ENCODE measurements at places on chromosomes 11 and 22. TPM values are rescaled to one million over a fixed set of nuclear protein-coding genes. Genes with fewer than 3 reads are reported as not detected.

DNA sequence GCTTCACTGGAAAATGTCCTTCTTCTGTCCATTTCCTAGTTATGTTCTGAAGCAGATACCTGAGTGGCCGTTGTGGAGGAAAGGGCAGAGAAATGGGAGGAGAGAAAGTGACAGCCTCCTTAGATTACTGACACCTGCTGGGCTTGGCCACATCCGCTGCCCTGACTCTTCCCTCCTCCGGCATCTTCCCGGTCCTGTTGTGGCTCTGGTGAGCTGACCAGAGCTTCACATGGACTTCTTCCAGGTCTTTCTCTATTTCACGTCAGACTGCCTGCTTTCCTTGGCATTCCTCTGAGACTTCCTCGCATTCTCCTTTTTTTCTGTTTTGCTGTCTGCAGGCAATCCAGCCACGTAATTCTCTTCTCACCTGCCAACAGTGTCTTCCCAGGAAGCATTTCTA, 138.7 kb upstream of the E2F8 start:
- DNase-seq: no peak

- no peak for DNase-seq
These were observed 494.1 kb downstream of the DLG2 start for GRCh38 chr11:85132851-85133585.

DNA sequence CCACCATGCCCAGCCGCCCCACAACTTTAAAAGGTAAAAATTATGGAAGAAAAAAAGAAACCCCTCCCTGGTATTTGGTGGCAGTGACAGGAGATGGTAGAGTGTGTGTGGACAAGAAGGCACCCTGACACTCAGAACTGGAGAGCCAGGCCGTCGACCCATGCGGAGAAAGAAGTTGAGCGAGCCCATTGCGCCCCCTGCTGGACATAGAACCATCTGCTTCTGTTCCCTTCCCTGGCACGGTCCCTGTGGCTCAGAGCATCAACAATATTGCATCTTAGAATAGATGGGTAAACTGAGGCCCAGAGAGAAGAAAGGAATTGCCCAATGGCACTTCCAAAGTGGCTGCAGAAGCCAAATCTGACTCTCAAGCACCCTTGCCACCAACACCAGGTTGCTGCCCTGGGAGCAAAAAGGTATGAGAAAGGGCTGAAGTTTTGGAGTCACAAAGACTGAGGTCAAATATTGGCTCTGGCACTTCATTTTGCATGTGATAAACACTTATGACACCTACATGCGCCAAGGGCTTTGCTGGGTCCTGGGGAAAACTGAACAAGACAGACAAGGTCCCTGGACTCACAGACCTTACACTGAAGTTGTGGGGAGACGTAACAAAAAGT, 8.6 kb downstream of the MRPL11 start:
- peak; percentile 71 for DNase-seq

The OR8A1 gene
- not detected for total RNA-seq

The RAG2 gene
- total RNA-seq: not detected
